Urothelium cell line (cell line): ENCODE measurements at places on chromosomes 3 and 15.

DNA sequence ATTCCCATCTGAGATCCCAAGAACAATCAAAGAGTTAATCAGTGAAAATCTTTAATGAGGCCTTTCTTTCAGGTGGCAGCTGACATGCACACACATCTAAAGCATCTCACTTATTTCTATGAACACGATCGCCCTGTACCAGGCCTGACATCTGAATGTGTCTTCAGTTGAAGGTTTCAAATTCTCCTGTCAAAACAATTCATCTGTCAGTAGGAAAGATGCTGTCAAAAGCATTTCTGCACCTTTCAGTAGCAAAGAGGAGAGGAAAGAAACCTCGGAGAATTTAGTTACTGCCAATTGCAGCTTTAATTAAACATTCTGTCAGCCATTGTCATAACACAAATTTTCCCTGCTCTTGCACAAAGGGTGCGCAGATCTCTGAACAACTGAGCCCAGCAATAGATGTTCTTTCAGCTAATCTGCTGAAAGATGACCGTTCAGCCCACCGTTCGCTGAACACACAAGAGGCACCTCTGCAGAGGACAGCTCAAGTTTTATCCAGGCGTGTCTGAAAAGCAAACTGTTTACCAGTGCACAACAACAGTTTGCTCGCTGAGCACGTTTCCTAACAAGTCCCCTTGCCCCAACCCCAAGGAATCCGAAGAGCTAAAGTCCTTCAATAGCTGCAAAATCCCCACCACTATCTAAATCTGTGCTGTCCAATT, 34.1 kb downstream of the LRIG1 start:
- no peak for DNase-seq

DNA sequence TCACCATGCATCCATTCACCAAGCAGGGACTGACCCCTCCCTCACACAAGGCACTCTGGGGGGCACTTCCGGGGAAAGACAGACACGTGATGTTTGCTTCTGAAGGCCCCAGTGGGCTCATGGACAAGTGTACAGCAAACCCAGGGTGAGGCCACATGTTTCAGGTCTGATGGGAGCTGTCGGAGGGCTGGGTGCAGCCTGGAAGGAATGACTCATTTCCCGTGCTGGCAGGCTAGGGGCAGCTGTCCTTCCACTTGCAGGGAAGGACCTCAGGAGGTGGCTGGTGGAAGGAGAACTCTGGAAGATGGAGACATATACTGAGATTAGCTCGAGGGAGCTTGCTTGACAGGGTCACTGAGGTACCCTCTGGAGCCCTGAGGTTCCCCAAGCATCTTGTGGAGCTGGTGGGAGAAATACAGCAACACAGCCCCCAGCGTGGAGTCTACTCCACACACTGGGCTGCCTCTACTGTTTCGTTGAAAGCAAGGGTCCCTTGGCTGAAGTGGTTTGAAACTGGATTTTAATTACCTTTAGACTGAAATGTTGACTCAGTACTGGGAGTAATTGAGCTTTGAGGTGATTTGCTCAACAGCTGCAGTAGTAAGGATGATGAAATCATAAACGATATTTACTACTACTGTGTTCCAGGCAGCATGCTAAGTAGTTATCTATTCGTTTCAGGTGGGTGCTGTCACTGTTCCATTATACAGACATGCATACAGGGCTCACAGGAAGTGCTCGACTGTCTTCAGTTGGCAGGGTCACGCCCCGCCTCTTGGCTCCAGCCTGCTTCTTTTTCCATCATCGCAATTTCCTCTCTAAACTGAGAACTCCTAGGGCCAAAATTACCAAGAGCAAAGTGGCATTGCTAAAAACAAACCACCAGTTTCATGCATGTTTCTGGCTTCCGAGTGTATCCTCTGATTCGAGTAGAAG, 230.4 kb downstream of the ADAMTS17 start:
- DNase-seq: peak; percentile 89

- DNase-seq: peak; percentile 86
These were observed 1.9 kb downstream of the ADAMTS9 start for GRCh38 chr3:64685800-64686445.

DNA sequence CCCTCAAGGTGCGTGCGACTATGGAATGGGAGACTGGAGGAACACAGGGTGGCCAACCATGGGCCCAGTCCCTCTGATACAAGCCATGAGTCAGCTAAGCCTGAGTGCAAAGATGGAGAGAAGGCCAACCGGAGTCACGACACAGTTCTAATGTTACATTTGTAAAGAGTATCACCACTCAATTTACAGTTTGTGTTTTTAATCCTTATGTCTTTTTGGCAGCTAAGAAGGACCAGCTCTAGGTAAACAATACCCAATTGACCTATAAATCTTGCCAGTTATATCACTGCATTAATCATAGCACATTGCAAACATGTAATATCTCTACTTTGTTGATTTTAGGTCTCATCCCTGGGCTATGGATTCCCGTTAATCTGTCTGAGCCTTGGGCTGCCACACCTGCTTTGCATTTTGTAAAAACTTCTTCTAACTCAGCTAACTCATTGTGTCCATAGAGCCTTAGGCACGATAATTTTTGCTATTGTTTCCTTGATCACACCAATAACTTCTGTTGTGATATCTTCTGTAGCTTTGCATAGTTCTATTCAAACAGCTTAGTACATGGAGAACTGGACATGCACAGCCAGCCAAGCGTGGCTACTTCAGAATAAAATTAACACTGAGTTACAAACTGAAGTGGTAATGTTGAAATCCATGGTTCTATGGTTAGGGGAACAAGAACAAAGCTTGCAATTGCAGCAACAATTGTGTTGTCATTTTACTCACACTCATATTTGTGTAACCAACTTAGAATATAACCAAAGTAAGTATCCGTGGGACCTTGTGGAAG, 50.3 kb downstream of the LSM3 start:
- no peak for DNase-seq

- no peak for DNase-seq
These were observed 47.0 kb downstream of the BOC start for GRCh38 chr3:113258361-113258760.

- no peak for DNase-seq
These were observed 14.5 kb upstream of the IL16 start for GRCh38 chr15:81182031-81182755.

DNA sequence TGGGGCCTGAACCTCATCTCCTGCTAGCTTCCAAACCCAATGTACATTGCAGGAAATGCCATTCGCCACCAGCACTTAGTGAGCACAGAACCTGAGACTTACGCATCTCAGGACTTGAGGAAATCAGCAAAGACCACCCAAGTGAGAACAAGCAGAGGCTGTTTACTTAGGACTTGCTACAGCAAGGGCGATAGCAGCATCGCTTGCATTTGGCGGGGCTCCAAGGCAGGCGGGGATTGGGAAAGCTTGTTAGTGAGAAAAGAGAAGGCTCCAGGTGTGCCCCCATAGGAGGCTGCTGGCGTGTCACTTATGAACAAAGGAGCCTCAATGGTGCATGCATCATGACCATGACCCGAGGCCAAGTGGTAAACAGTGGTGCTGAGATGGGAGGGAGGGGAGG, 19.7 kb downstream of the SLC6A20 start:
- no peak for DNase-seq

- no peak for DNase-seq
These were observed 571.8 kb downstream of the FOXP1 start for GRCh38 chr3:71011565-71012287.

- DNase-seq: peak; percentile 81
These were observed 559 bp downstream of the PKM start for GRCh38 chr15:72230197-72231065.

GRCh38 chr3:142232340-142232739, 7.0 kb upstream of the GK5 start:
- no peak for DNase-seq

GRCh38 chr3:141184430-141184829, 47.2 kb upstream of the PXYLP1 start:
- no peak for DNase-seq

DNA sequence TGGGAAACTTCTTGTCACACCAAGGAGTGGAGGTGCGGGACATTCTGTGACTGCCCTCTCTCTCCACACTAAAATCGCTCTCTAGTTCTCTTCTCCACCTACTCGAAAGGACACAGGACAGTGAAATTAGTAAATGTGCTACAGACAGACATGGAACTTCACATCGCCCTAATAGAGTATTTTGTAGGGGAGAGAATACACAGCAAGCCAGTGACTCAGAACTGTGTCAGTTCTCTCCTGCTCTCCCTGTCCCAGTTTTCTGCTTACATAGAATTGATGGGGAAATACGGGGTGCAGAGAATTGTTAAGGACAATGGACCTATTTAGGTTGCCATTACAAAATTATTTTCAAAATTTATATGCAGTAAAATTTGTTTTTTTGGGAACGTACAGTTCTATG, 159.6 kb upstream of the GADL1 start:
- DNase-seq: no peak
